Activated effector memory CD4-positive, alpha-beta T cell treated with Interleukin-2 at 50 U/mL for 16 hours (primary cell): ENCODE measurements at places on chromosomes 3 and 15.

DNA sequence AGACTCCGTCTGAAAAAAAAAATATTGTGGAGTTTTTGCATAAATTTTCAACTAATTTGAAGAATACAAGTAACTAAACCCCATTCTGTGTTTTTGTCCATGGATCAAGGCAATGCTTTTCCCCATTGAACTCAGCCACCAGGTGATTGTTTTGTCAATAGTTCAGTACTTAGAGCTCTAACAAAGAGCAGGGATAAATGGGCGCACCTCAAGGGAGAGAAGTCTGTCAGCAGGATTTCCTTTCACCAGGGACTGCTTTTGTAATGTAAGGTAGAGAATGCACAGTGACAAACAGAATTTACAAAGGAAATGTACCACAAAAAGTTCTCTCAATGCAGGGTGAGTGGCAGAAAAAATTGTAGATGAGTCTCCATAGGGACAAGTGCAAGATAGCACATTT lies 10.8 kb upstream of the ATP13A5 start:
- no peak for DNase-seq

GRCh38 chr3:143613226-143613625 lies 235.0 kb downstream of the SLC9A9 start:
- no peak for DNase-seq

- no peak for DNase-seq
These were observed 234.9 kb upstream of the TPM1 start for GRCh38 chr15:62807539-62808130.

DNA sequence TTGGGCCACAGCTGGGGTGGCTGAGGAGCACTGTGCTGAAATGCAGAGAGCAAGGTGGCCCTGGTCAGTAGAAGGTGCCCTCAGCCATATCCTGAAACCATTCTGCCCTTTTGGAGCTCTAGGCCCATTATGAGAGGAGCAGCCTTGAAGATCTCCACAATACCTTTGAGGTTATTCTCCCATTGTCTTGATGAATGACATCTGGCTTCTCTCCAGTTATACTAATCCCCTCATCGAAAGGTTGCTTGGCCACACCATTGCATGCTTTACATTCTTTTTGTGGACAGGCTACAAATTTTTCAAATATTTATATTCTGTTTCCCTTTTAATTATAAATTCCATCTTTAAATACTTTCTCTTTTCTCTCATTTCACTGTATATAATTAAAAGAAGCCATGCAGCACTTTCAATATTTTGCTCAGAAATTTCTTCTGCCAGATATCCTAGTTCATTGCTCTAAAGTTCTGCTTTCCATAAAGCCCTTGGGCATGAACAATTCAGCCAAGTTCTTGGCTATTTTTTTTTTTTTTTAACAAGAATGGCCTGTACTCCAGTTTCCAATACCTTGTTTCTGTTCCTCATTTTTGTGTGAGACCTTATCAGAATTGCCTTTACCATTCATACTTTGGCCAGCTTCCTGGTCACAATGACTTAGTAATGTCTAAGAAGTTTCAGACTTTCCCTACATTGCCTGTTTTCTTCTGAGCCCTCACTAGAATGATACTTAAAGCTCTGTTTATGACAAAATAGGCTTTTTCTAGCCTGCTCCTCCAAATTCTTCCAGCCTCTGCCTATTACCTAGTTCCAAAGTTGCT lies 138.9 kb upstream of the SGO1 start:
- no peak for DNase-seq

GRCh38 chr3:29088579-29088978 lies 192.3 kb upstream of the RBMS3 start:
- DNase-seq = no peak

DNA sequence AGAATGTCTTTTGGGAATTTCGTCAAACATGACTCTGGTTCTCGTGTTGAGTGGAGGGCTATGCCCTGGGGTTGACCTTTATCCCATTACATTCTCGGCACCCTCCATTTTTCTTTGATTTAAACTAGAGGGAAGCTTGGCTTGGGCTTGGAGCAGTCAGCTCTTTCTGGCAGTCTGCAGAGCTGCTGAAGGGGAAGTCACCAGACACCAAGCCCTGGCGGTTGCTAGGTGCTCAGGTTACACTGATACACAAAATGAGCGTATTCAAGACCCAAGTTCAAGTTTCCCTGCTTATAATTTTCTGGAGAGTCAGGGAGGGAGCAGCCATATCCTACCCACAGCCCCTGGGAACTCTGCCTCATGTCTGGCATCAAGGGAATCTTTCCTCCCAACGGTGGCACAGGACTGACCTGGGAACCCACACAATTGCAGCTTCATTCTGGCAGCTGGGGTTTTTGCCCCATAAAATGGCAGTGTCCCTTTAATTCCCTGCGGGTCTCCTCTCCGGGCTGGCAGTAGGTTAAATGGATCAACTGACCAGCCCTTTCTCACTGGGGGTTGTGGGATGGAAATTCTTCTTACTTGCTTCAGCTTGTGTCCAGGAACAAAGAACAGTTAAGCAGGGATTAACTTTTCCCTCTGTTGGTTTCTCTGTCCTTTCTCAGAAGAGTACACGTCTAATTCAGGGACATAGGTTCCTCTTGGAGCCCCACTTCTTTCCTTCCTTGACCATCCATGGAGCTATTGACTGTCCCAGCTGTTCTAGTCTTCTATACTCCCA lies 110.0 kb upstream of the DLG1 start:
- no peak for DNase-seq

GRCh38 chr3:105315144-105315543 lies 51.6 kb upstream of the ALCAM start:
- no peak for DNase-seq

GRCh38 chr3:189937302-189938127 lies 183.2 kb downstream of the P3H2 start:
- DNase-seq = no peak
